ENCODE measurements at places on chromosomes 1 and 21. TPM values are rescaled to one million over a fixed set of nuclear protein-coding genes. Genes with fewer than 3 reads are reported as not detected.

The IFI44 gene
- 3.5 TPM for total RNA-seq

The BRINP2 gene
- total RNA-seq, result 0.07 TPM

The KRTAP7-1 gene
- total RNA-seq, result not detected

The SYF2 gene
- 80.7 TPM for total RNA-seq

The CAPN8 gene
- total RNA-seq, result not detected

The LAMB3 gene
- 348 TPM for total RNA-seq

The GABPB2 gene
- total RNA-seq, result 3.7 TPM

The NTMT2 gene
- not detected for total RNA-seq

GRCh38 chr1:27527223-27527889 lies 37.4 kb upstream of the WASF2 start:
- DNase-seq, result no peak

DNA sequence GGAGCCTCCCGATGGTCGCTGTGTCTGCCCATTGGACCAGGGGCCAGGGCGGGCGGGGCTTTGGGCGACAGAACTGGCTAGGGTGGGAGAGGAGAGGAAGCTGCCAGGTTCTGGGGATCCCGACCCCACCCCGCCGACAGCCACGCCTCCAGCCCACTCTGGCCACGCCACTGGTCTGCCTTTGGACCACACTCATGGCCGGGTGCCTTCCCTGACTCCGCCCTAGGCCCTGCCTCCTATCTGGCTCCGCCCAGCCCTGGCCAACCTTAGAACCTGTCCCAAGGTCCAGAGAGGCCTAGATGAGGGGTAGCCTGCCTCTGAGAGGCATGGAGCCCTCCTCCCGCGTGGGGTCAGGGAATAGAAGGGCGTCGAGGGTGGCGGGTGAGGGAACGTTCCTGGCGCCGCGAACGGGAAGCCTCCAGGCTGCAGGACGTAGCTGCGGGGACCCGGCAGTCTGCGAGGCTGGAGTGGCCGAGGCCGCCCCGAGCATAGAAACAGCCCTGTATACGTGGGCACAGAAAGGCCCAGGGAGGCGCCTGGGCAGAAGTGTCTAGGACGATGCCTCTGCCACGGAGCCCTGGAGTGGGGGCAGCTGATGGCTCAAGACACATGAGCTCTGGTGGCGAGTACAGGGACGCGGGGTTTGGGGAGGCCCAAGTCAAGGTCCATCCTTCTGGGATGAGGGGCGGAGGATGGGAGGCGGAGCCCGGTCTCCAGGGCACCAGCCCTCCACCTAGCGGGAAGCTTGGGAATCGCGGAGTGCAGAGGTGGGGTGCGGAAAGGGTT lies 11.5 kb upstream of the COL16A1 start:
- DNase-seq, result no peak

DNA sequence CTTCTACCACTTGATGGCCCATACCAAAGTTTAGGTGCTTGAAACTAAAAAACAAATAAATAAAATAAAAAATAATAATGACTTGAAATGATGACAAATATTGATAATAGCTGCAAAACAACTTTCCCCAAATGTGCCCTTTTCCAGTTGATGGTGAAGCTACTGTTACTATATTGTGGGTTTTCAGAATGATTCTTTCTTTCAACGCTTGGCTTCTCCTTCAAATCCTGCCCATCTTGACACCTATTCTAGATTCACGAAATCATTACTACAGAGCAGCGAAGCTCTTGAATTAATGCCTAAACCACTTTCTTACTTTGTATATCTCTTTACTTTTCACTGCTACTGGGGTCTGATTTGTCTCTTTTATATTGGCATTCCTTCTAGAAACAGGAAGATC lies 9.2 kb upstream of the C1orf141 start:
- DNase-seq, result no peak

GRCh38 chr1:45499415-45499769 lies 481 bp downstream of the CCDC163 start:
- DNase-seq, result no peak

GRCh38 chr1:41803656-41804055 lies 115.1 kb downstream of the HIVEP3 start:
- no peak for DNase-seq

GRCh38 chr1:1132042-1132950 lies 16.4 kb upstream of the C1orf159 start:
- no peak for DNase-seq

GRCh38 chr21:40696246-40696645 lies 150.7 kb downstream of the DSCAM start:
- DNase-seq, result no peak

DNA sequence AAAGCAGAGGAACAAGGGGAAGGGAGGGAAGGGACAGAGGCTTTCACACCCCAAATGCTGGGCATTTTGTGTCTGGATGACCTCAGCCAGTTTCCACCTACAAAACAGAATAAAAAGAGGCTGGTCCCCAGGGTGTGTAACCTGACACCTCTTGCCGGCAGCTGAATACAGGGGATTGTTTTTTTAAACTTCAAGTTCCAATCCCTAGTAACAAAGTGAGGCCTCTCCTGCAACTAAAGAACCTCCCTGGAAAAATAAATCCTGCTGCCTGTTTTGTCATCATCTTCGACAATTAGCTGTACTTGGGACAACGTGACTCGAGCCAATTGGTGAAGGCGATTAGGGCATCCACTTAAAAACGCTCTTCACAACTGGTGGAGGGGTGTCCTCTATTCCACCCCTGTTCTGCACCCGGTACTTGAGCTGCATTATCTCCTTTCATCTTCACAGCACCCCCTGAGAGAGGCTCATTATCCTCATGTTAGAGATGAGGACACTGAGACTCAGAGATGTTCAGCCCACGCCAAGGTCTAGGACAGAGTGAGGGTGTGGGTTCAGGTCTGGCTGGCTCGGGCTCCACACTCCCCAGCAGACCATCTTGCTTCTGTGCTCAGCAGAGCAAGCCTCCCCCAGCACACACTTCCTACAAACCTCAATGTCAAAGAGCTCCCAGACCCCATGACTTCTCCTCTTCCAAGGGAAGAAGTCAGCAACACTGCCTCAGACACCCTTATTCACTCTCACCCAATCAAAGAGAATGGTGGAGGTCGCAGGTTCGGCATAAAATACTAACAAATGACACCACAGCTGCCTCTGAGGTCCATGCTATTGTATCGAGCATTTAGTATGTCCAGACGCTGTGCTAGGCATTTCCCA lies 15.2 kb downstream of the ITPKB start:
- DNase-seq, result no peak

DNA sequence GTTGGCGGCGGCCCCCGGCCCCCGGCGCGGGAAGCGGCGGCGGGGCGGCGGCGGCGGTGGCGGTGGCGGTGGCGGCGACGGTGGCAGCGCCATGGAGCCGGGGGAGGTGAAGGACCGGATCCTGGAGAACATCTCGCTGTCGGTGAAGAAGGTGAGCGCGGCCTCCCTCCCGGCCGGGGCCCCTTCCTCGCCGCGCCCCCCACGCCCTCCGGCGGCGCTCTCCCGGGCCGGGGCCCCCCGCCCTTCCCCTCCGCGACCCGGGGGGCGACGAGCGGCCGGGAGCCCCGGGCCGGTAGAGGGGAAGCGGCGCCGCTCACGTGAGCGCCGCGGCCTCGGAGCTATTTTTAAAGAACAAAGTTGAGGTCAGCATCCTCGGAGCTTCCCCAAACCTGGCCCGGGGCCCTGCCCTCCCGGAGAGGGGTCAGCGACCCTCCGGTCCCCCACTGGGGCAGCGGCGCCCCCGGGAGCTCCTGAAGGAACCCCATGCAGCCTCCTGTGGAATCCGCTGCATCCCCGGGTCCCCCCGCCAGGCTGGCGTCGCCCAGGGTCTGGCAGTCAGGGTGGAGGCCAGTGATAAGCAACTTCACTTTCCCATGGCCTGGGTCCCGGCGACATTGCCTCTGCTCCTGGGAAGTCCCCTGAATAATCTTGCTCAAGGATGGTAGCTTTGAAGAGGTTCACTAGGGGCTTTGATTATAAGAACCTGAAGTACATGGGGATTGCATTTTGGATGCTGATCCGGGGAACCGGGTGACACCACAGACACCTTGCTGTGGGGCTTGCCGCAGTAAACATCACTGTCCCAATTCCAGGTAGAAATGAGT lies 560 bp downstream of the PLEKHM2 start:
- no peak for DNase-seq

DNA sequence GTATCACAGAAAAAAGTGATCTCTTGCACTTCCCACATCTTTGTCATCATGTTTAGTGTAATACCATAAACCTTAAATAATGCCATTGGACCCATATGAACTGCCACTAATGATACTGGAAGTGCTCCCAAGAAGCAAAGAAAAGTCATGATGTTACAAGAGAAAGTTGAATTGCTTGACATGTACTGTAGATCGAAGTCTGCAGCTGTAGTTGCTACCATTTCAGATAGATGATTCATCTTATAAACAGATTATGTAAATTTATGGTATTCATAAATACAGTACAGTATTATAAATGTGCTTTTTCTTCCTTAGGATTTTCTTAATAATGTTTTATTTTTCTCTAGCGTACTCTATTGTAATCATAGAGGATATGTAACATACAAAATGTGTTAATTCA lies 30.1 kb upstream of the LAMC2 start:
- no peak for DNase-seq

DNA sequence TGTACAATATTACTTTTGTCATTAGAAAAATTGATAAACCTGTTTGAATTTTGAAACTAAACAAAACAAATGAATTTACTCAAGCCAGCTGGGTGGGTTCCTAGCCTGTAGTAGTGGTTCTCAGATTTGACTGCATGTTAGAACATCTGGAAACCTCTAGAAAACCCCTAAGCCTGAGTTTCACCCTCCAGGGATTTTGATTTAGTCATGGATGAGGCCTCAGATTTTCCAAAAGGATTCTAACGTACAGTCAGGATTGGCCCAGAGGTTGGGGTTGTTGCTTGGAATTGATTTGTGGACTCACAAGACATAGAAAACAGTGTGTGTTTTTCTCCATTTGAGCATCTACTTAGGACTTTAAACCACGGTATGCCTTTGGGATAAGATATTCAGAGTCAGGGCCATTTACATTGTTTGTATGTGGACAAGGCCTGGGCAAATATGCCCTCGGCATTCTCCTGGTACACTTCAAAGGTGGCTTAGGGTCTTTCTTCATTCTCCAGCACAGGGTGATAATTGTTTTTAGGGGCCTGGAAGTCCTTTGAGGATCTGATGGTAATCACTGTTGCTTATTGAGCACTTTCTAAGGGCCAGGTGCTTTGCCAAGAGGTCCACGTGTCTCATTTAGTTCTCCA lies 42.6 kb downstream of the ATP5PO start:
- no peak for DNase-seq

- no peak for DNase-seq
These were observed 94.8 kb downstream of the DSCAM start for GRCh38 chr21:40752125-40752524.

DNA sequence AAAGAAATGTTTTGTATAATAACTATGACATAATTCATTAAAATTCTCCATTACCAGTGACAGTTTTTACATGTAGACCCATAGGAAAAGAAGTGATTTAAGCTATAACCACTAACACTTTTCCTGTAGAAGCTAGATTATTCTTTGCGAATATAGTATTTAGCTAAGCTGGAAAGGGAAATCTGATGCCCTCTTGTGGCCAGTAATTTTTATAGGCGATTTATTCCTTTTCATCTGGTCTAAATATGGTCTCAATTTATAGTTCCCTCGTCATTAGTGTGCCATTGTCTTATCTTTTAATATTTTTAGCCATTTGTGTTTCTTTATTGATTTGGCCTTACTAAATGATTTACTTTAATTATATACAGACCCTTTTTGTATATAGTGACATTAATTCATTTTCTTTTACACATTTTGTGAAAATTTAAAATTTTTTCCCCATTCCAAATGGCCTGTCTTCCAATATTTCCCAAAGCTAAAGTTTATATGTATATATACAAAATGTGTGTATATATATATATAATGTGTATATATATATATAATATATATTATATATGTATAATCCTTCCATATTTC lies 26.7 kb downstream of the BTG3 start:
- DNase-seq, result peak; percentile 10

GRCh38 chr1:243639027-243639658 lies 210.9 kb downstream of the AKT3 start:
- no peak for DNase-seq

- no peak for DNase-seq
These were observed 18.3 kb downstream of the SPATA21 start for GRCh38 chr1:16418823-16419425.

DNA sequence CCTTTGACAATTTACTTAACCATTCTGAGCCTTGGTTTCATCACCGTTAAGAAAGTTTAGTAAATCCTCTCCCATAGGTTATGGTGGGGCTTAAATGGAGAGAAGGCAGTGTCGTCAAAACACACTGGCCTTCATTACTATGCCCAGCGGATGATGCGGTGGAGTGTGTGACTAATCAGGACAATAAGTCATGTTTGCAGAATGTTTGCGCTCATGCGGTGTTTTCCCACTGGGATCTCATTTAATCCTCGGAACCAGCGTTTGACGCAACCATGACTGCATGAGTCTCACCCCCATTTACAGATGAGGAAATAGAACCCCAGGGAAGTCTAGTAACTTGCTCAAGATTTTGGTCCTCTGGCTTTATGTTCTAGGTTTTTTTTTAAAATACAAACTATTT lies 17.5 kb downstream of the SLC26A9 start:
- DNase-seq, result peak; percentile 32

GRCh38 chr21:29155118-29155932 lies 24.9 kb downstream of the MAP3K7CL start:
- no peak for DNase-seq
